ENCODE measurements at places on chromosomes 3 and 15.
A peak's percentile ranks its signal among the peaks of the same experiment; 100 is the strongest.

- DNase-seq: peak; percentile 78
Observed at GRCh38 chr15:70267879-70268278, 170.2 kb upstream of the TLE3 start.

GRCh38 chr3:31776016-31776415 is 205.0 kb downstream of the OSBPL10 start:
- peak; percentile 44 for DNase-seq

DNA sequence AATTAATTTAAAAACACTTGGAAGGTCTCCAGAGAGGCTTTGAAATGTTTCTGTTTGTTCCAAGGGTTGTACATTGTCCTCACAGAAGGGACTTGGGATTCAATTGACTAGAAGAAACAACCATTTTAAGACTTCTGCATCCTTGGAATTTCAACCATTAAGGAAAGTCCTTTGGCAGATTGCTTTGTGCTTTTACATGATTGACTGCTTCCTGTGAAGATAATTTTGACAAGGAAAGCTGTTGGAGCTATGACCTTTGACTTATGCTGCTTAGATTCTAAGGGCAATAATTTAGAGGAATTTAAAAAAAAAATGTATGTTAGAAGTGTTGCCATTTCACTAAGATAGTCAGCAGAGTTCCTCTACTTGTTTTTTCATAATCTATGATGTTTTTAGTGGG is 483.9 kb upstream of the TBL1XR1 start:
- no peak for DNase-seq

GRCh38 chr3:50415816-50416215 is 56.5 kb upstream of the TMEM115 start:
- DNase-seq: no peak

DNA sequence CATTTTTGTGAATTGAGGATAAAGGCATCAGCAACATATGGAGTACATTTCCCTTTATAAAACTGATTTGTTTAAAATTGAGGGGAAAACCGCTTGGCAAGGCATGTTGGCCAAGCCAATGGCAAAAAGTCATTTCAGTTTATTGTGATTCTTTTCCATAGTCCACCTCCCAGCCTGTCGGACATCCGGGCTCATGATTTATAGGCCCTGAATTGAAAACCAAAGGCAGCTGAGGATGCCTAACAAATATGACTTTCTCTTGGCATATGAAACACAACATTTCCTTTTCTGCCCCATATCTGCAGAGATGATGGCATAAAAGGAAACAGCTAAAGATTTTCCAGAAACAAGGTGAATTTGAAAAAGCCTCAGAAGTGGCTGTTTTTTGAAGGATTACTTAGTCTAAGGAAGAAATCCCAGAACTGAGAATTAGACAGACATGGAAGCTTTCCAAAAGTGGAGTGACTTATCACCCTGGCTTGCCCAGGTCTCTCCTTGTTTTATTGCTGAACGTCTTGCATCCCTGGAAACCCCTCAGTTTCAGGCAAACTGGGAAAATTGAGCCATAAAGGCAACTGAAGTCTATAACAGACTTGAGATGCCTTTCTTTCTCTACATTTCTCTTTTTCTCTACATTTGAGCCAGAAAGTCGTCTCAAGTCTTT is 74.0 kb downstream of the COL8A1 start:
- no peak for DNase-seq

GRCh38 chr3:129535075-129535474 is 6.6 kb downstream of the RHO start:
- no peak for DNase-seq

GRCh38 chr15:93042691-93043378 is 46.2 kb downstream of the RGMA start:
- DNase-seq: no peak

GRCh38 chr15:28994142-28994830 is 108.5 kb downstream of the APBA2 start:
- DNase-seq: no peak

GRCh38 chr15:73715417-73715816 is 31.2 kb downstream of the CD276 start:
- no peak for DNase-seq

GRCh38 chr3:139937674-139938279 is 2.8 kb downstream of the CLSTN2 start:
- DNase-seq: peak; percentile 54

DNA sequence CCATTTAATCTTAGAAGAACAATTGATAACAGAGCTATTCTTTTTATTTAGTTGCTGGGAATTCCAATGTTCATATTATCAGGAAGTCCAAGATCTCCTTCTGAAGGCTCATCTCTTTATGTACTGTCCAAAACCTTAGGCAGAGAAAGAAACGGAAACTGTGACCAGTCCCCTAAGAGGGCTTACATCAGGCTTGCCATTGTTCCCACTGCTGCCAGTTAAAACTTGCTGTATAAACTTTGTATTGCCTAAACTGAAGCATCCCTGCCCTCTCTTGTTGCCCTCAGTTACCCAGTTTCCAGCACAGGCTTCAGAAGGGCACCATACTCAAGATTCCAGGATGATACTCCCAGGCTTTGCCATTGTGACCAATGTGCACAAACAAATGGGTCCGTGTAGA is 435.2 kb upstream of the NAALADL2 start:
- DNase-seq: no peak

GRCh38 chr3:127815641-127816605 is 6.4 kb downstream of the MGLL start:
- DNase-seq: no peak

DNA sequence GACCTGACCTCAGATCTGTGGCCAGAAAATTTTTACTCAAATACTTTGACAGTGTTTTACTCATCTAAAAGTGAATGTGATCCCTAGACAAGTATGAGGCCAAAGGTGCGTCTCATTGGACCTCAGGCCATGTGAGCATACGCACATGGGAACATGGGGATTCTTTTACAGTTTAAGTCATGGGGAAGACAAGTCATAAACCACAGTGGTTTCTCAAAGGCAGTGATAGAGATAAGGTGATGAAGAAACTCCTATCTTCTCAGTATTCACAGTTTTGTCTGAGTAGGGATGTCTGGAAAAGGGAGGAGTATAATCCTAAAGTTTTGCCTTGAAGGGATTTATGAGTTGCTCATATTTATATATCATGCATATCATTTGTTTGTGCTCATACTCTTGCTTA is 173.8 kb downstream of the FNDC3B start:
- peak; percentile 88 for DNase-seq

DNA sequence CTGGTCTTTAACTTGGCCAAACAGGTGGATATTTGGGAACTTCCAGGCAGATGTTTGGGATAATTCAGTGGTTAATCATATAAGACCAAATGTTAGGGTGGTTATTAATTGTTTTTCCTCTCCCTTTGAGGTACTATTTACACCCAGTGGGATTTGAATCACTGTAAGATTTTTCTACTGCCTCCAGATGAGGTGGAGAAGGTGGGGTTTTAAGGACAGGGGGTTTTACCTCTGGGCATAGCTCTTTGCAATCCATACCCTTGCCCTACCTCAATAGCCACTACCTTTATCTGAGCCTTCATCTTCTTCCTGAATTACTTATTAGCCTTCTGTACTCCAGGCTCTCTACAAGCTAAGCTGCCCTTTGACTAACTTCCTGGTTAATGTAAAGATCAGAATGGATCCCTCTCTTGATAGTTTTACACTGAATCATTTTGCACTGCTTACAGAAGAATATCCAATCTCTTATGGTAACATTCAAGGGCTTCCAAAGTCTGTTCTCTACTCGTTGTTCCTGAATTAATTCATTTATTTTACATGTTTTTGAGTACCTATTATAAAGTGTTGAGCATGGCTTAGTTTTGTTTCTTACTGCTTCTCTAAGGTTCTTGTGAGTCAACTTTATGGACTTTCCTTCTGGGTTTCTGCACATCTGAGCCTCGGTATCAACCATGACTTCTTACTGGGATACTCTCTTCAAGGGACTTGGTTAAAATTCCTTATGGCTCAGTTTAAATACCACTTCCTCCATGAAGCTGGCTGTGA is 331.2 kb upstream of the TBL1XR1 start:
- peak; percentile 49 for DNase-seq

DNA sequence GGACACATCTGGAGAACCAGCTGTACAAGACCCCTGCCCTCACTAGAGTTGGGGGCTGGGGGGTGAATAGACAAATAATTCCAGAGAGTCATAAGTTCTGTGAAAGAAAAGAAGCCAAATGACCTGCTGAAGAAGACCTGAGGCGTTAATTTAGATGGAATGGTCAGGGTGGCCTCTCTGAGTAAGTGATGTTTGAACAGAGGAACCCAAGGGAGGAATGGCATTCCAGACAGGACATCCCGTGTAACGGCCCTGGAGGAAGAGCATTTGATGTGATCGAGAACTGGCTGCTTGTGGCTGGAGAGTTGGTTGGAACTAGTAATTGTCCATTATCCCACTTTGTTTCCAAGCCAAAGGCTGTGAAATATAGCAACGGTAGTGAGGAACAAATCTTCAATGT is 1.7 kb downstream of the NR2C2 start:
- no peak for DNase-seq

DNA sequence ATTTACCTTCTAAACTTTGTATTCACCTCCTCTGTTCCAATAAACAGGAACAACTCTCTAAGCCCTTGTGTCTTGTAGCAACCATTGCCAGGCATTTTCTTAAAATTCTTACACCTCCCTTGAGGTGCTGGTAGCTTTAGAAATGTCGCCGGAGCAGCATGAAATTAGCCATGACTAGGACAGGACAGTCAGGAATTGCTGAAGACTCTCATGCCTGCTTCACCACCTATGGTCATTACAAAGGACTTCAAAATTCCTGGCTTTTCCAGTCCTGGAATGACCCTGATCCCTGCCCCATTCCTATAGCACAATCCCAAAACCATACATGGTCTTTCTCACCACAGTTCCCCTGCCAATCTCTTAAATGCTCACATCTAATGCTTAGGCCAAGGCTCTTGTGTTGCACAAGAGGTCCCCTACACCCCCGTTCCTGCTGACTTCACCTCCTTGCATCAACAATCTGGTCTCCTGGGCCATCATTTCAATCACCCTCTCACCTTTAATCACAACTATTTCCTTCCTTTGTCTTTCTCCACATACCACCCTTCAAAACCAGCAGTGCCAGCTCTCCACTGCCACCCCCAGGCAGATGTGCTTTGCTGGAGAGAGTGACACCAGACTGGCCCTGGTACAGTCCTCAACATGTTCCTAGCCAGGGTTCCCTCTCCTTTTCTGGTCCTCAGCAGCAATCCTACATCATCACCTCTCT is 113.2 kb upstream of the TJP1 start:
- DNase-seq: no peak

DNA sequence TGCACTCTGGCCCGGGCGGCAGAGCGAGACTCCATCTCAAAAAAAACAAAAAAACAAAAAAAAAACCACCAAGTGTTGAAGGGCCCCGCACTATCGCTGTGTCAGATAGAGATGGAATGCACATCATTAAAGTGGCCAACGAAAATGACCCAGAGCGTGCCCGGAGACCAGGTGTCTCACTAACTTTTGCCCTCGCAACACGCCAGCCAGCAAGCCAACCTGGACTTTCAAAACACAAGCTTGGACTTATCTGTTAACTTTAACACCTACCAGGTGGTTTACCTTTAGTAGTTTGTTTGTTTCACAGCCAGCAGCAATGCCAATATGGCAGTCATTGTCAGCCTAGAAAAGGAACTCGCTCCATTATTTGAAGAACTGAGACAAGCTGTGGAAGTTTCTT is 28.6 kb downstream of the FAM174B start:
- no peak for DNase-seq

- DNase-seq: no peak
Observed at GRCh38 chr15:37077623-37078351, 22.6 kb downstream of the MEIS2 start.

DNA sequence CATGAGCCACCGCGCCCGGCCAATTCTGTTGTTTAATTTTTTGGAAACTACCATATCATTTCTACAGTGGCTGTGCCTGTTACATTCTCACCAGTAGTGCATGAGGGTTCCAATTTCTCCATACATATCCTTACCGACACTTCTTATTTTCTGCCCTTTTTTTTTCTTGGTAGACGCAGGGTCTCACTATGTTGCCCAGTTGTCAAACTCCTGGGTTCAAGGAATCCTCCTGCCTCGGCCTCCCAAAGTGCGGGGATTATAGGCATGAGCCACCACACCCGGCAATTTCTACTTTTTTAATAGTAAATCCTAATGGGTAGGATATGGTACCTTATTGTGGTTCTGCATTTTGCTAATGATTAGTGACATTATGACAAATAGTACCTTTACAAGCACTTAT is 9.6 kb downstream of the AMIGO3 start:
- DNase-seq: no peak

- no peak for DNase-seq
Observed at GRCh38 chr3:9903238-9903624, 583 bp downstream of the IL17RE start.

- no peak for DNase-seq
Observed at GRCh38 chr3:43883729-43884396, 193.1 kb downstream of the ABHD5 start.

- peak; percentile 92 for DNase-seq
Observed at GRCh38 chr3:127792541-127793292, 29.6 kb downstream of the MGLL start.
